ENCODE measurements at places on chromosomes 13 and 19.

DNA sequence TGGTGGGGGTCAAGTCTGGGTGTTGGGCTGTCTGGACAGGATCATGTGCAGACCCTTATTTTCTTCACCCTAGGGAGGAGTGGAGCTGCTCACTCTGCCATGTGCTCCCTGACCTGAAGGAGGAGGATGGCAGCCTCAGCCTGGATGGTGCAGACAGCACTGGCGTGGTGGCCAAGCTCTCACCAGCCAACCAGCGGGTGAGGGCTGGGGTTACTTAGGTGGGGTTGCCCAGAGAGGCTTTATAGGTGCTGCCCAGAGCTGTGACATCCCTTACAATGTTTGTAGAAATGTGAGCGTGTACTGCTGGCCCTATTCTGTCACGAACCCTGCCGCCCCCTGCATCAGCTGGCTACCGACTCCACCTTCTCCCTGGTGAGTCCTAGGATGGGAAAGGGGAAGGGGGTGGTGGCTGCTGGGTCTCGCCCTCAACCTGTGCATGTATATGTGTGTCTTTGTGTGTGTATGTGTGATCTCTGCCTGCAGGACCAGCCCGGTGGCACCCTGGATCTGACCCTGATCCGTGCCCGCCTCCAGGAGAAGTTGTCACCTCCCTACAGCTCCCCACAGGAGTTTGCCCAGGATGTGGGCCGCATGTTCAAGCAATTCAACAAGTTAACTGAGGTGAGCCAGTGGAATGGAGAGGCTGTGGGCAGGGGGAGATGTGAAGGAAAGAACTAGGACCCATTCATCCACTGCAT lies 5.1 kb downstream of the CHMP2A start:
- no peak for DNase-seq

DNA sequence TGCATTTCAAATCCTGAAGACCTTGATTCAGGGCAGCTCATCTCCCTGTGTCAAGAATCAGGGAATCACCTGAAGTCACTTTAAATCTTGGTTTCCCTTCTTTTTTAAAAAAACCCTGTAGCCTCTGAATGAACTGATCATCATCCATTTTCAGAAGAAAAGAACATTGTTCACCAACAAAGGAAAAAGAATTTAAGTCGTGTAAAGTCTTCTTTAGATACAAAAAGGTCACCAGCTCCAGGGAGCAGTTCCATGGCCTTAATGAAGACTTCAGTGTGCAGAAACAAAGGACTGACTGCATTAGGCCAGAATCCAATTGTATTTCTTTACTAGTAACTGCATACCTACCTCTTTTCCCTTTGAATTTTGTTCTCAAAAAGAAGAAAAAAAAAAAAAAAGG lies 245.0 kb downstream of the ABCC4 start:
- DNase-seq: no peak

DNA sequence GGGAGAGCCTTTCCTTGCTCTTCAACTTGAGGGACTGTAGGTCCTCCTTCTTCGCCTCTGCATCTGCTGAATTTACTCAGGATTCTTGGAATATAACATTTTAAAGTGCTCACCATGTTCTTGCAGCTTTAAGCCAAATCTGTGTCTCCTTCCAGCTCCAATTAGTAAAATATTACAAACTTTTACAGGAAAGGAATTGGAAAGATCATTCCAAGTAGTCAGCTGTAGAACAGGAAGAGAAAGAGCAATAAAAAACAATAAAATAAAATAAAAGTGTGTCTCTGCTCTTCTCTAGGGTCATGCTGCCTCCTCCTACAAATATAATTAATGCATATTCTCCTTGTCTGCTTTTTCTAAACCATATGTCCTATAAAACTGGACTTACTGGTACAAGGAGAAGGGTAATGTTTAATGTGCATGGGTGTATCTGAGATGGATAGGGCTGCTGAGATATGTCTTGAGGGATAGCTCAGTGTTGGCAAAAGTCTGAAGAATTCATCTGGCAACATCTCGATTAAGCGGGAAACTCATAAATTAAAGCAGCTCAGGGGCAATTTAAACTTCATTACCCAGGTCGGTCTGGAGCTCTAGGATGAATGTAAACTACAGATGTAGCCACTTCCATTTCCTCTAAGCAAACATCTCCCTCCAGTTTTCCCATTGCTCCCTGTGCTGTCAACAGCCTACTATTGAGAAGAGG lies 25.0 kb downstream of the ENOX1 start:
- DNase-seq: no peak

DNA sequence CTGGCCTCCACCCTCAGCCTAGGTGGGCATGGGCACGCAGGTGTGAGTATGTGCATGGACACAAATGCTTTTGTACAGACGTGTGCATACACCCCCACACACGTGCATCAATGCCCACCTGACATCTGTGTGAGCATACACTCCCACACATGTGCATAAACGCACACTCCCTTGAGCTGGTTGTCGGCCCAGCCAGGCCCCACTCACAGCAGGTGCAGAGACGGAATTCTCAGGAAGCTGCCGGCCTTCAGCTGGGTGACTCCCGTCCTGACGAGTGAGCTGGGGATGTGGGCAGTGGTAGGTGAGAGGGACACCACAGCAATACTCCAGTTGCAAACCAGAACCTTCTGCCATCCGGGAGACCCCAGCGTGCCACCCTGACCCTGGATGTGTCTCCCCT lies 1.0 kb downstream of the LGI4 start:
- no peak for DNase-seq

GRCh38 chr19:50921426-50922316 lies 10.5 kb upstream of the KLK4 start:
- DNase-seq: no peak

GRCh38 chr19:16002406-16003384 lies 53.9 kb downstream of the OR10H4 start:
- no peak for DNase-seq

GRCh38 chr13:93079294-93079693 lies 147.3 kb upstream of the GPC6 start:
- no peak for DNase-seq

DNA sequence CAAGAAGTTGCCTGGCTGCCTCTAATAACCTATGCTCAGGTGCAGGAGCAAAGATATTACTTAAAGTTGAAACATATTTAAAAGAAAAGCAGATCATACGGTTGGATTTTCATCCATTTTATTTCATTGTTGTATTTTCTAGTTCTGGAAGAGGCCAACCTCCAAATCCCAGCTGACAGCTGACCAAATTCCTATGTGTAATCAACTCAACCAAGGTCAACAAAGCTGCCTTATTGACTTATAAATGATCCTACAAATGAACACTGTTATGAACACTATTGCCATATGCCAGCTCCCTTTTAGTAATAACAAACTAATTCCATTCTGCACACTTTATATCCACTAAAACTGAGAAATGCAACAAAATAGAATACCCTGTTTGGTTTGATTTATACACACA lies 1537.4 kb downstream of the SLITRK1 start:
- no peak for DNase-seq

DNA sequence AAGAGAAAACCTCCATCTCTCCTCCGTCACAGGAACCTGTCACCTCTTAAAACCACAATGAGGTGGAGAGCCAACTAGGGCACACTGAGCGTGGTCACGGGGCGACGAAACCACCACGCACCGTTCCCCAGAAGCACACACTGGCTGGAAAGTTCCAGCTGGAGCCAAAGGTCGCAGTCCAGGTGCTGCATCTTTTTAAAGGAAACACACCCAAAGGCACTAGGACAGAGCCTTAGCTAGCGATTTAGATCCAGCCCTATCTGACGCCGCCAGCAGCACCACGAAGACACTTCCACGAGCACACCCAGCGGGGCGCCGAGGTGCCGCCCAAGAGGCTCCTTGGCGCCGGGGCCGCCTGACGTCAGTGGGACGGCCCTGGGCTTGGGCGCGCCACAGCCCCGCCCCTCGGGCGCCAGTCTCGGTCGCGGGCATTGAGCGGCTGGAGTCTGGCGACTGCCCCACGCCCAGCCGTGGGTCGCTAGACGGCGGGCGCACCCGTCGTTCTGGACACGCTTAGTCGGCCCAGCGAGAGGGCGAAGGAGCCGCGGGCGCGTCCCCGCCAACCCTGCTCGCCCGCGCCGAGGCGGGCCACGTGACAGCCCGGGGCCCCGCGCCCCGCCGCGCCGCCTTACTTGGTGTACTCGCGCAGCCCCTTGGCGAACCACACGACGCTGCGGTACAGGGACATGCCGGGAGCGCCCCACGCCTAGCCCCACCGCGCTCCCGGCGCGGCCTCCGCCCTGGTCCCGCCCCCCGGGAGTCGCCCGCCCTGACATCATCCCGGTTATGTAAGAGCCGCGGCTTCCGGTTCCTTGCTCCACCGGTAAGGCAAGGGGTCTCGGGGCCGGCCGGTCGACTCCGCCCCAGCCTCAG lies at the start of gene DHRS12:
TSS of gene DHRS12 (minus strand) at position 742 of the 873 bp plus-strand sequence. CDS start 4,504 bp downstream, outside the sequence.
- DNase-seq: peak; percentile 83

GRCh38 chr13:42272115-42272803 lies at the start of gene AKAP11:
Gene AKAP11 (plus strand): TSS chr13:42272152. CDS start chr13:42286349, 14,197 bp downstream.
- peak; percentile 33 for DNase-seq

DNA sequence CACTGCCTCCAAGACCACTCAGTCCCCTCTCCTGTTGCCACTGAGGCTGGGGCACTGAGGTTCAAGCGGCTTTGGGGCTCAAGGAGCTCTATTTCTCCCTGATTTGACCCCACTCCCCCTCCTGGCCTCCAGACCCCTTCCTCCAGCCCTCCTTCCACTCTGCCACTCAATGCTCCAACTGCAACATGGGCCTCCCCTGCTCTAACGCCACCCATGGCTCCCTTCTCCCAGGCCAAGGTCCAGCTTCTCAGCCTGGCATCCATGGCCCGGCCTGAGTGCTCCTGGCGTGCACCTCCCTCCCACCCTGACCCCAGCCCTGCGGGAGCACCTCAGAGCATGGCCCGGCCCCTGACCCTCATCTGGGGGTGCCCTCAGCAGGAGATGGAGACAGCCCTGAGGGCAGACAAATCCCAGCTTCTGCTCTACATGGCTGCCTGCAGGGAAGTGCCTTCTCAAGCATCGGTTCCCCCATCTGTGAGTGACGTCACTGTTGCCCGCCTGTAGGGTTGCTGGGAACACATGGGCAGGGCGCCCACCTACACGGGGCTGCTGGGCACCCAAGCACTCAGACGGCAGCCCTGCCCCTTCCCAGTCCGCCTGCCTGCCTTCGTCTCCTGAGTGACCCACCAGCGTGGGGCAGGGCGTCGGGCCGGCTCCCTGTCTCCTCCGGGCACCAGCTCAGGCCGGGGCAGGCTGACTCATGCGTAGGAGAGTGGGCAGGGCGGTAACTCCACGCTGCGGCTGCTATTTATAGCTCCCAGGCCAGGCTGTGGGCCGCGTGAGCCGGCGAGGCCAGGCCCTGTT lies 1.6 kb upstream of the DIRAS1 start:
- no peak for DNase-seq

GRCh38 chr19:12778017-12778904 lies 2.9 kb upstream of the HOOK2 start:
- DNase-seq: no peak

GRCh38 chr13:34657716-34658115 lies 284.4 kb upstream of the NBEA start:
- DNase-seq: no peak

GRCh38 chr19:2375353-2376121 lies 15.5 kb downstream of the TMPRSS9 start:
- DNase-seq: no peak

DNA sequence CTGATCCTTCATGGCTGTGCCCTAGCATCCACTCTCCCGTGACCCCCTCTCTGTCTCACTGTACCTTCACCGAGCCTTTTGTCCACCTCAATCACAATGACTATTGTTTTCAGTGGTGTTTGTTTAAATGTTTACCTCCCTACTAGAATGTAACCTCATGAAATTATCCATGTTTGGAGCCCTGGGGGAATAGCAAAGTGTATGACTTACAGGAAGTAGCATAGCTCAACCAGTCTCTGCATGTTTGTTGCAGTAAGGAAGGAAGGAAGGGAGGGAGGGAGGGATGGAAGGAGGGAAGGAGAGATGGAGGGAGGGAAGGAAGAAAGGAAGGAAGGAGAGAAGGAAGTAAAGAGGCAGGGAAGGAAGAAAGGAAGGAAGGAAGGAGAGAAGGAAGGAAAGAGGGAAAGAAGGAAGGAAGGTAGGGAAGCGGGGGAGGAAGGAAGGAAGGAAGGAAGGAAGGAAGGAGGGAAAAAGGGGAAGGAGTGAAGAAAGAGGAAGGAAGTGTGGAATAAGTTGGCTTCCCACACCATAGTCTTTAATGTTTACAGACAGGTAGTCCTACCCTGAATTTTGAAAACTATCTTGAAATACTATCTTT lies 421.4 kb downstream of the COG6 start:
- DNase-seq: no peak

- DNase-seq: no peak
These were observed 433.7 kb downstream of the DIAPH3 start for GRCh38 chr13:59730026-59730425.

DNA sequence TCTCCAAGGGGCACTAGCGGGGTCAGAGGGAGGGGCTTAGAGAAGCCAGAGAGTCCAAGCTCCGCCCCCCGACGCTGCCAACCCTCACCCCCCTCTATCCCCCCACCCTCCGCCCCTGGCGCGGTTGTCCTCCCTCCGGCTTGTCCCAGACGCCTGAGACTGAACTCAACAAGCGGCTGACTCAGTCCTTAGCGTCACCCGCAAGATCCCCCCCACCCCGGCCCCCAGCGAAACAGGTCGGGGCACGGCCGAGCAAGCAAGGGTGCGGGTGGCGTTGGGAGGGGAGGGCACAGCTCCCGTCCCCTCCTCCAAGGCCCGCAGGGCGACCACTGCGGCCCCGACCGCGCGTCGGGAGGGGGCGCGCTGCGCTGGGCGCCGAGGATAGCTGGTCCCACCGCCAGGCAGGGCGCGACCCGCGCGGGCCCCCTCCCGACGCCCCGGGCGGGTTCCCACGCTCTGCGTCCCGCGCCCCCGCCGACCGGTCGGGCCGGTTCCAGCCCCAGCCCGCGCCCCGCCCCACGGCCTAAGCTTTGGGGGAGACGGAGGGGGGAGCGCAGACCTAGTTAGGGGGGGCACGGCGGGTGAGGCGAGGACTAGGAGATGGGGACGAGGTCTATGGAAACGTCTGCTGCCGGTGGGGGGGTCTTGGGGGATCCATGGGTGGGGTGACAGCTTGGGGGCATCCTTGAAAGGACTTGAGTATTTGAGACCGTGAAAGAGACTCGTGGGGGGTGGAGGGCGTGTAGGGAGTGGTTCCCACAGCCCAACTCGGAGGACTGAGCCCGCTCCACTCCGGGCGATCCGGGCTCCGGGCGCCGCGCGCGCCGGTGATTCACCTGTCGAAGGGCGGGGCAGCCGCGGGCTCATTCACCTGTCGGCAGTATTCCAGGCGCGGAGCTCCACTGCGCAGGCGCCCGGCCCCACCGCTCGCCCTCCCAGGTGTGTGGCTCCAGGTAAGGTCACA lies 5.1 kb downstream of the NOTCH3 start:
- DNase-seq: no peak

DNA sequence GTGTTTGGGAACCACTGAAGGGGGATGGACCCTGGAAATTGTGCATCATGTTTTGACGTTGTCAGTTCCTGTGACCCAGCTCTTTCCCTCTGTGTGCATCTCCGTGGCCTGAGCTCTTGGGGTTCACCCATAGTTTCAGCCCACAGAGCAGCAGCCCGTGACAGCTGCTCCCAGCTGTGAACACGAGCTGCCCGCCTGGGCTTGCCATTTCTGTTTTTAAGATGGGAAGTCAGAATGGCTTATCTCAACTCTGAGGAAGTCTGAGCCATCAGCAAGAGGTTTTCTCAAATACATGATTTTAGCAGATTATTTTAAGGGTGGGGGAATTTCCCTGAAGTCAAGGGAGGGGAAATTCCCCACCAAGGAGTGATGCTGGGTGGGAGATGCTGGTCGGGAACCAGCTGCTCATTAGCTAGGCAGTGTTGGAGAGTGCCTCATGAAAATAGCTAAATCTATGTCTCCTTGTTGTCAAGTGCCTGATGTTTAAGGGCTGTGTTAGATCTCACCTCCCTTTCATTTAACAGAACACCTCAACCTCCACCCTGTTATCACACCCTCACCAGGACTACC lies 34.8 kb upstream of the C1QTNF9 start:
- peak; percentile 49 for DNase-seq

GRCh38 chr13:28658539-28658795 lies 463 bp upstream of the POMP start:
- no peak for DNase-seq
